COR-L47 (cell line): ENCODE measurements at places on chromosomes 3 and 15.

DNA sequence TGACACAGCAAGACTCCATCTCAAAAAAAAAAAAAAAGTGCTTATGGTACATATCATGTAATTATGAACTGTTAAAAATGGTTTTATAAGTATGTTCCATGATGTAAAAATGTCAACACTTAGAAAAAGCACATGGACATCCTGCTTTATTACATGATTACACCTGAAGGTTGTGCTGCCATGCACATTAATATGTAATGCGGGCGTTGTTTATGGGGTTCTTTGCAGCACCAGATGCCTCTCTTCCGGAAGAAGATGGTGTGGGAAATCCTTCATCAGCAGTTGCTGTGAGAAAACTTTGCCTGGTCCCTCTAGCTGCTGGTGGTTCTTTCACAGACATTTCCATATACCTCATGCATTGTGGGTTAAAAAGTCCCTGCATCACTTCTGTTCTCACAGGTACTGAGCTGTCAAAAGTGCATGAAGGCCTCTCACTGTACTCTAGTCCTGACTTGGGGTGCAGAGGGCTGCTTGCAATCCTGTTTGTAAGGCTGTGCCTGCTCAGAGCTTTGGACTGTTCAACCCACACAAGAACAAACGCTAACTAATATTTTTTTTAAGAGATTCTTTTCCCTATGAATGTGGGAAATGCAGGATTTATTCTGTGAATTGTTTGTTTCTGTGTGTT lies 43.6 kb downstream of the SENP2 start:
- no peak for DNase-seq

GRCh38 chr3:151558661-151559060 lies 97.8 kb upstream of the IGSF10 start:
- DNase-seq = no peak

DNA sequence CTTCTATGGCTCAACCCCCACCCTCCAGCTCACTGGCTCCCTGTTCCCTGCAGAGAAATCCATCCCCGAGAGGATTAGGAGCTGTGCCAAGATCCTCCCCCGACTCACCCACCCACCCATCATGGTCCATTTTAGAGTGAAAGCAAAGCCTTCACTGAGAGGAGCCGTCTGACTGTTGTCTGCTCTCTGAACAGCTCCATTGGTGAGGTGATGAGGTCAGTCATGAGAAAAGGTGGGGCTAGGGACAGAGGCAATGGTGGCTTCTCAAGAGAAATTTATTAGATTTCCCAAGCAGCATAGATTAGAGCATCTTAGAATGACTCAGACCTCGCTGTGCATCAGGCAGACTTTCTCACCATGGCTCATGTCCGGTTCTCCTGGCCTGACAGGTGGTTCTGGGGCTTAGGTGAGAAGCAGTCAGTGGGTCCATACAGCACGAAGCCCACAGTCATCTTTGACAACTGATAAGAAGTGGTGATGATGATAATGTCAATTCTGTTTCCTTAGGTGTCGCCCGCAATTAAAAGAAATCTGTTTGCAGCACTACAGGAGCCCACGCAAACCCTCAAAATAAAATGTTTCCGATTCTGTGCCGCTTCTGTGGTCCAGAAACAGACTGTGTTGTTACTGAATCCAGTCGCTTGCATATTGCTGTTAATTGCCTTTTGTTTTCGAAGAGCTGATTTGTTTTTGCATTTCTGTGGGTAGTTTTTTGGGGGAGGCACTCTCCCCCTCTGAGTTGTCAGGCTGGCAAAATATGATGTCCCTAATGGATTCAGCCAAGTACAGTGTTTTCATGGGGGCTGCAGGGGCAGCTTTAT lies 24.8 kb upstream of the RHO start:
- peak; percentile 91 for DNase-seq

DNA sequence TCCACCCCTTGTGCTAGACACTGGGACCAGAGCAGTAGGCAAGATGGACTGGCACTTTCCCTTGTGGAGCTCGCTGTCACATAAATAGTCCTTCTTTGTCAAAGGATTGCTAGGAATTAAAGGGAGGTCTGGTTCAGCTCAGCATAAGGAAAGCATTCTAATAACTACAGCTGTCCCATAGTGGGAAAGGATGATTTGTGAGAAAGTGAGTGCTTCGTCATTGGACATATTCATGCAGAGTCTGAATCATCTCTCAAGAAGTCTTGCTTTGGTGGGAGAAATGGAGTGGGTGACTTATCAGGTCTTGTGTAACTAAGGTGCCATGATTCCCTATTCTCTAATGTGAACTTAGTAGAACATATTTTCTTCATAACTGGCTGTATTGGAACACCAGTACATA lies 14.7 kb downstream of the PPARG start:
- no peak for DNase-seq

DNA sequence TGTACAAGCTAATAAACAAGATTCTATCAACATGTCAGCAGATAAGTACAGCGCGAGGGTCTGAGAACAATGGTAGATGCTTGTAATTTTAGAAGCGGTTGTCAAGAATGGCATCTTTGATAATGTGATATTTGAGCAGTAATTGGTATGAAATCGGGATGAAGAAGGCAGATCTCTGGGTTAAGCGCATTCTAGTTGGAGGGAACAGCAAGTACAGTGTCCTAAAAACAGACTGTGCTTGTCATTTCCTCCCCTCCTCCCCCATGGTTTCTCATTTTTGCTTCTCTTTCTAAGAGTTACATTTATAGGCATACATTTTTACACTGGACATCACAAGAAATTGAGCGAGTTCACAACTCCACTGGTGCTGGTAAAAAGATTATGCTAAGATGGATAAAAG lies 23.3 kb downstream of the TGFBR2 start:
- DNase-seq = no peak

DNA sequence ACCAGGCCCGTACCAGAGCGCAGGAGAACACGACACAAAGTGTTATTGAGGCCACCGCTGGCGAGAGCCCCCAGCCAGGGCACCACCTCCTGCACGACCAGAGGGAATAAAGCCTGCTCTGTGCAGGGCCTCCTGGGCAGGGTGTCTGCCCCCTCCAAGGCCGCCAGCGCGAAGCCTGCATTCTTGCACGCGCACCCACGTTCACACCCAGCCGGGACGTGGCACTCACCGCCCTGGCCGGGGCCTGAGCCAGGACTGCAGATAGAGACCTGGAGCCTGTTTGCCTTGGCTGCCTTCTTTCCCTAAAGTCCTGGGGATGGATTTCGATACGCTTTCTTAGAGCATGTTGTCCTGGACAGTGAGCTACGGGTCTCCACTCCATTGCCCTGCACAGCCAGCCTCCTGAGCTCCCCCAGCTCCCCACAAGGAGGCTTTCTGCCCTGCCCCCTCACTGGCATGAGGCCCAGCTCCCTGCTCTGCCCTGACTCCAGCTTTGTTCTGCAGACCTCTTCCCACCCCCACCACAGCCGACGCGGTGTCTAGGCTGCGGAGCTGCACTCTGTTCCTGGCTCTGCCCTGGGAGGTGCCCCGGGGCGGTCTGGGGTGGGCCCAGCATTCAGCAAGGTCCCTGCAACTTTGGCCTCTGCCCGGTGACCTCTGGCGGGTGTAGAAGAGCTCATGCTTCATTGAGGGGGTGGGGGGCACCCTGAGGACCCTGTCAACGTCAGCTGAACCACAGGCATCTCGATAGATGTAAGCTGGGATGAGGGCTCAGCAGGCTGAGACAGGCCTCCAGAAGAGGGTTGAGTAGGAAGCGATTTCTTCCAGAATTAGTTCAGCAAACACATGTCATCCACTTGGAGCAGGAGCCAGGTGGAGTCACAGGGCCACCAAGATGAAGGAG lies 145.0 kb downstream of the LRRK1 start:
- DNase-seq = no peak

GRCh38 chr3:183275418-183275817 lies 22.4 kb downstream of the B3GNT5 start:
- DNase-seq = no peak

- no peak for DNase-seq
Observed at GRCh38 chr3:46844881-46845312, 18.3 kb downstream of the MYL3 start.

DNA sequence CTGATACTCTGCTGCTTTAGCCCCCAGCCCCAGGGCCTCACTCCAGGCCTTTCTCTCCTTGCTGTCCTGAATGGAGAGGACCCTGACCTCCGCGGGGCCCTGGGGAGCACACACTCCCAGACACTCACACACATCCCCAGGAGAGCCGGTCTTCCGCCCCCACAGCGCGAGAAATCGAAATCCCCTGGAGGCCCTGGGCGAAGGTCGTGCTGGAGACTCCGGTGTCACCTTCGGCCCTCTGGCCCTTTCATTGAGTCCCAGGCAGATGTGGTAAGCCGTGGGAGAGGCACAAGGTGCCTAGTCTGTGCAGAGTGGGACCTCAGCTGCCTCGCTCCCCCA lies 848 bp upstream of the GOLGA8B start:
- no peak for DNase-seq

DNA sequence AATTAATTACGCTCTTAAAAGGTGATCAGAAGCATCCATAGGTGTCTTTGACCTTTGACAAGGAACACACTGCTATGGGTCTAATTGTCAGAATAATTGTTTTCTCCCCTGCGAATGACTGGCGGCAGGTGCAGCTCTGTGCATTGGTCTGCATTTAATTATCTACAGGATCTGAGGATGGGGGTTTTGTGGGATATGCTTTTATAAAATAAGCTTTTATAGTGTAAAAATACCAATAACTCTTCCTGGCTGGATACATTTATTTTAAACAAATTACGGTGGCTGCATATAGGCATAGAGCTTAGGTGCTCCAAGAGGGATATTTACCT lies 201.6 kb upstream of the RGMA start:
- DNase-seq = no peak

- DNase-seq = no peak
Observed at GRCh38 chr3:105728771-105729312, 140.0 kb downstream of the CBLB start.
